ENCODE measurements at places on chromosomes 13 and 19.

GRCh38 chr13:44106266-44107152, 226.8 kb downstream of the LACC1 start:
- DNase-seq = no peak

DNA sequence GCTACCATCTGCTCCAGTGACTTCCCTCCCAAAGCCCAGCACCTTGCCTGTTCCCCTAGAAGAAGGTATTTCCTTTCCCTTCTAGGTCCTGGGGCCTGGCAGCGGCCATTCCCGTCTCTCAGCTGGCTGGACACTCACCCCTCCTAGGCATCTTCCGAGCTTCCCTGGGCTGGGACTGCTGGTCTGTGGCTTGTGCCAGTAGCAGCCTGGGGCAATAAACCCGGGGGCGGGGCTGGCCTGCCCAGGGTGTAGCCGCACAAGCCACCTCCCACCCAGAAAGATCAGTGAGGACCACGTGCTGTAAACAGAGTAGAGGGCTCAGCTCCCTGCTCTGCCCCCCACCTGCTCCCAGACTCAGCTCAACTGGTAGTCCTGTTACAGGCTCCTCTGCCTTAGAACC, 15.0 kb downstream of the LIPE start:
- no peak for DNase-seq

DNA sequence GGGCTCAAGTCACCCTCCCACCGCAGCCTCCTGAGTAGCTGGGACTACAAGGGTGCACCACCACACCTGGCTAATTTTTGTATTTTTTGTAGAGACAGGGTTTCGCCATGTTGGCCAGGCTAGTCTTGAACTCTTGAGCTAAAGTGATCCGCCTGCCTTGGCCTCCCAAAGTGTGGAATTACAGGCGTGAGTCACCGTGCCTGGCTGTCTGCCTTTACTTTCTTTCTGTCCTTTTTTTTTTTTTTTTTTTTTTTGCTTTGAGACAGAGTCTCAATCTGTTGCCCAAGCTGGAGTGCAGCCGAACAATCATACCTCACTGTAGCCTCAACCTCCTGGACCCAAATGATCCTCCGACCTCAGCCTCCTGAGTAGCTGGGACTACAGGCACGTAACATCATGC, 25.0 kb upstream of the OR1M1 start:
- no peak for DNase-seq

DNA sequence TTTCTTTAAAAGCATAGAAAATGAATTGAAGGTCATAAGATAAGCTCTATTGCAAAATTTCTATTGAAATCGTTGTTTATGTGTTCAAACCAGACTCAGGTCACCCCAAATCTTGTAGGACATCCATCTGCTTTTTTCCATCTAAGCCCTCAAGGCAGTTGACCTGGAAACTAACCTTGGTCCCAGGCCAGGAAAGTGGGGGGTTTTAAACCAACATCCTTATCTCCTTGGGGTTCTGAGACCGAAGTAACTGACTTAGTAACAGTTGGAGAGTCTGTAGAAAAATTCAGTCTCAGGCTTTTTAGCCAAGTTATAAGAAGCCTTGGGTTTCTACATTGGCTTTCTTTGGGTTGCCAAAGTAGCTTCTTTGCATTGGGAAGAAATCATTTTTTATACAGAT, 23.4 kb downstream of the ZNF507 start:
- no peak for DNase-seq

GRCh38 chr19:45137179-45137761, 23.5 kb downstream of the NKPD1 start:
- no peak for DNase-seq

DNA sequence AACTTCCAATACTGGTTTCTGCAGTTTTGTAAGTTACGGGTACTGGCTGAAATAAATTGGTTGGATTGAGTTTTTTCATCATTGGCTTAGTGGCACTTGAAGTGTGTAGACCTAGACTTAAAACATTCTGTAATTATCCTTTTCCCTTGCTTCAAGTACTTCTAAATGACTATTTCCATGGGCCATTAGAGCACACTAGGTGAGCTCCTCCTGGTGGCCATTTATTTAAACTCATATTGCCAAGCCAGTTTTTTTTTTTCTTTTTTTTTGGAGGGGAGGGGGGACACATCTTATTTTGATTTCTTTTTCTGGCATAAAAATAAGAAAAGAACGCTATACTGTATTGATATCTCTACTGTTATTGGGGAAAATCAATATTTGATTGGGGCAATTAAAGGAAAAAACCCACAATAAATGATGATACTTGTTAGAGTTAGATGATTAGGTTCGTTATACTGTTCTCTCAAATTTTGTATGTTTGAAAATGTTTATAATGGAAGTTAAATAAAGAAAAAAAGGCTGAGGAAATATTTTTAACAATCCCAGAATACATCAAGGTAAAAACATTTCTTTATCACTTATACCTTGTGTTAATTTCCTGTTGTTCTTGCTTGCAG, 82.9 kb downstream of the PDS5B start:
- no peak for DNase-seq

- DNase-seq = no peak
Observed at GRCh38 chr13:103788061-103788652, 721.9 kb upstream of the SLC10A2 start.

DNA sequence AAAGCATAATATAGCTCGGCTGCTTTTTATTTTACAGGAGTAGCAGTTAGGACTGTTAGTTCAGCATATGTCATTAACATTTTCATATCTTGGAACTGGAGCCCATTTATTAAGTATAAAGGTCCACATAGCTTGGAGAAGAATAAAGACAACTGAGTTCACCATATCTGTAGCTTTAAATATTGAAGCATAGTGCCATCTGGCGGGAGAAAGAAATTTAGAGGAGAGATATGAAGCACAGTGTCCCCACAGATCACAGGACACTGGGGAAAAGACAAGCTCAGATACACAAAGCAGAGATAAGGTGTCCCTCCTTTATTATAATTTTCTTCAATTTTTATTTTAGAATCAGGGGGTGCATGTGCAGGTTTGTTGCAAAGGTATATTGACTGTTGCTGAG, 104.7 kb upstream of the FREM2 start:
- no peak for DNase-seq

- peak; percentile 37 for DNase-seq
Observed at GRCh38 chr19:35718345-35719041, 690 bp downstream of the KMT2B start.

- no peak for DNase-seq
Observed at GRCh38 chr13:87820241-87820640, 149.1 kb downstream of the SLITRK5 start.

DNA sequence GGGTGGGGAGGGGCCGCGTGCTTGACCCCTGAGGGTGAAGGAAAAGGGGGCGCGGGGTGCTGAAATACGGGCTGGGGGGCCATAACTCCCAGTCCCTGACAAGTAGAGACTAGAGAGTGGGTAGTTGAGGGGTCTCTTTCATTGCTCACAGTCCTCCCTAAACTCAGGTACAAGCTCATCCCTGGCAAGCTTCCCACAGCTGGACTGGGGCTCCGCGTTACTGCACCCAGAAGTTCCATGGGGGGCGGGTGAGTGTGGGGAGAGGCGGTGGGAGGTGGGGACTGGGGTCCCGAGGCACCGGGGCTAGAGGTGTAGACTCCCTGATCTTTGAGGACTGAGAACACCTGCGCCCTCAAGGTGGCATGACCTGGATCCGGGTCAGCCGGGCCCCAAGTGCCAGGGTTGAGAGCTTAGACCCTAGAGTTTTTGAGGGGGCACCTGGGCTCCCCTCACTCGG, 1.3 kb downstream of the ETV2 start:
- DNase-seq = no peak

GRCh38 chr19:18607226-18608101, 865 bp upstream of the CRLF1 start:
- DNase-seq = no peak

- no peak for DNase-seq
Observed at GRCh38 chr13:37049810-37050209, 9.7 kb downstream of the SUPT20H start.

DNA sequence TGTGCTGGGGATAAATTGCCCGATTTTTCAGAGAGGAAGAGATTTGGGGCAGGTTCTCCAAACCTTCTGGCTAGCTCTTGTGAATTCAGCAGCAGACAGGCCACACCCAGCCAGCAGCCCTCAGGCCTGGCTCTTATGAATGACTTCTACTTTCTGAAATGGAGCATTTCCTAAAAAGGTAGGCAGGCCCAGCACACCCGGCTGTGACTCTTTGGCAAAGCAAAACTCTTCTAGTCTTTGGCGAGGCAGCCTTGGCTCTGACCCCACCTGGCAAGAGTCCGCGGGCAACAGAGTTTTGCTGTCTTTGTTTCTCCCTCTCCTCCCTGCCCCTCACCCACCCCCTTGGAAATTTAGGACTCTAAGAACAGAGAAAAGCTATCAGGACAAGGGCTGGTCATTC, 221.2 kb downstream of the ZNF536 start:
- no peak for DNase-seq

GRCh38 chr19:53037101-53038097, 7.1 kb upstream of the ERVV-2 start:
- no peak for DNase-seq

GRCh38 chr13:45149964-45150363, 29.7 kb downstream of the GTF2F2 start:
- DNase-seq = no peak

DNA sequence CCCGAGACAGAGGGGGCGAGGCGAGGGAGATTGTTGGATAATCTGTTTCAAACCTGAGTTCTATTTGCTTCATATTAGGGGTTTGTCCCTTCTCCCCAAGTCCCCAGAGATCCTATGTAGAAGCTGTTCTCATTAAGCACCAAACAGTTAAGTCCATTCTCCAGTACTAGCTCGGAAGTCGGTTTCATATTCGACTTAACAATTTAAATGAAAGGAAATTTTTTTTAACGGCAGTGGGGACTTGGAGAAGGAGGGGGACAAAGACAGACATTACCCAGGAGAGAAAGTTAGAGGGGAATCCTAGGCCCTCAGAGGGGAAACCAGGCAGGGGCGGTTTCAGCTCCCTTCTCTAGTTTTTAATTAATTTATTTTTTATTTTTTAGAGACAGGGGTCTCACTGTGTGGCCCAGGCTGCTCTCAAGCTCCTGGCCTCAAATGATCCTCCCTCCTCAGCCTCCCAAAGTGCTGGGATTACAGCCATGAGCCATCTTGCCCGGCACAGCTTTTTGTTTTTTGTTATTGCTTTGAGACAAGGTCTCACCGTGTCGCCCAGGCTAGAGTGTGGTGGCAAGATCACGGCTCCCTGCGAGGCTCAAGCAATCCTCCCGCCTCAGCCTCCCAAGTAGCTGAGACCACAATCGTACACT, 13.7 kb upstream of the TLE2 start:
- DNase-seq = no peak

DNA sequence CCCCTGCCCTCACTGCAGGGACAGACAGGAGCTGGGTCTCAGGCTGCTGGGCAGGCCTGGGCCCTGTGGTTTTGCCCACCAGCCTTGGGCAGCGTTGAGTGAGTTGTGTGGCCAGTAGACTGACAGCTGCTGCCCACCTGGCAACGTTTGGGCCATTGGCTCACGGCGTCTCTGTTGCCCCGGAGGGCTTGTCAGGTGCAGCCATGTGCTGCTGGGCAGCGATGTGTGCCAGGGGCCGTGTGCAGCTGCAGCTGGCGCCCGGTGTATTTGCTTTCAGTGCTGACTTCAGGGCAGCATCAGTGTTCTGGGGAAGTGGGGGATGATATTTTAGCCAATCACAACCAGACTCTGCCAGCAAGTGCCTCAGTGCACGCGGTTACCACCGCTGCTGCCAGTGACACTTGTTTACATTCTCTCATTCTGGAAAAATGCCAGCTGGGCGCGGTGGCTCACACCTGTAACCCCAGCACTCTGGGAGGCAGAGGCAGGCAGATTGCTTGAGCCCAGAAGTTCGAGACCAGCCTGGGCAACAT, 10.6 kb downstream of the FZR1 start:
- peak; percentile 51 for DNase-seq

- DNase-seq = no peak
Observed at GRCh38 chr19:49421039-49421877, 2.0 kb downstream of the PTH2 start.

DNA sequence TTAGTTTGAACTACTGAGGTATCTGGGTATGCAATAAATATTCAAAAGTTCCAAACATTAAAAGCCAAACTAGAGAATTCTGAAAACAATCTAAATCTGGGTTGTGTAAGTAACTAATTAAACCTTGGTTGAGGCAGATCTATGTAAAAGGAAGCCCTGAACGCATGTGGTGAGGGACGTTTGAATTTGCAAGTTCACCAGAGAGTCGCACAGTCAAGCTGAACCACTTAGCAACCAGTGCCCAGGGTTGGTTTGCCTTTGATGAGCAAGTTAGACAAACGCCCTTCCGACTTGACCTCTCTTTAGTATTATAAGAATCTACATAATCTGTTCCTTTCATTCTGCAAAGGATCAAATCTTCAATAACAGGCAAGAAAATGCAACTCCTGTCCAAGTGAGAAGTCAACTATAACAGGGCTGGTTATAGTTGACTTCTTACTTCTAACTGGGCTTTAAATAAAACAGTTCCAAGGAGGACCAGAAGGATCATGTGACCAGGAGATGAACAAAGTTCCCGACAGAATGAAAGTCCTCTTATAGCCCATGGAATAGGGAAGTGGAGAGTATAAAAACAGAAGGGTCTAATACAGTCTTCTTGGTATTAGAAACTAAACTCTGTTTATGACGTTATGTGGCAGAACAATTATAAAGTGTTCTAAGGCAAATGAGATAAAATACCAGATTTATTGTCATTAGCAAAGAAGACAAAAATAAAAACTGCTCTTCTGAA, 40.6 kb downstream of the PHF11 start:
- DNase-seq = no peak

- DNase-seq = peak; percentile 23
Observed at GRCh38 chr13:19818223-19818842, 35.6 kb upstream of the PSPC1 start.

DNA sequence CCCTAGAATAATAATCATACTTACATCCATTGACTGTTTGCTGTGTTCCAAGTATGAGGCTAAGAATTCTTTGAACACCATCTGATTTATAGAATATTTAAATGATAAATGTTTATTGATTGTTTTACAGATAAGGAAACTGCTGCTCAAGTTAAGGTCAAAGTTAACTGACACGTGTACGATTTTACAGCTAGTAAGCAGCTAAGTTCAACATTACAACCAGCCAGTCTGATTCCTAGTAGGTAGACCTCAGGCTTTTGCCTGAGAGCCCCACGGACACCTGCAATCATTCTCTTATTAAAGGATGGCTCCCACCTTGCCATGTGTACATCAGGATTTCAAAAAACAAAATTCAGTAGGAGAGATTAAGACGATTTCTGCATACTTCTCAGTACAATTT, 141.9 kb downstream of the SPRY2 start:
- DNase-seq = no peak

GRCh38 chr13:71967990-71968389, 101.0 kb upstream of the DACH1 start:
- no peak for DNase-seq

GRCh38 chr19:44303976-44304568, 753 bp downstream of the ZNF235 start:
- DNase-seq = no peak

GRCh38 chr13:110121422-110122083, 185.4 kb downstream of the COL4A1 start:
- DNase-seq = no peak

DNA sequence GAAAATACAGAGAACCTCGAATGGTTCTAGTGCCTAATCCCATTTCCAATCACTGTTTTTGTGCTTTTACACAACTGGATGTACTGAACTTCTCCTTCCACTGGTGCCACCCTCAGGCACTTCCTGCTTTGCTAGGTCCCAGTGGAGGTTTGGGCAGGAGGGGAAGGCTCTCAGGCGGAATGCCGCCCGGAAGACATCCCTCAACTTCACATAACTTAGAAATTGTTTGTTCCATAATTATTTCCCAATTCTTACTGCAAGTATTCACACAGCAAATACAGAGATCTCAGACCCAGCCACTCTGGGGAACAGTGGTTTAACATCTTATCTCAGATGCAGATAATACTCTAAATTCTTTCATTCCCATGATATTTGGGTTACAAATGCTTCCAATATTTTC, 195.7 kb upstream of the IPO5 start:
- DNase-seq = no peak
